ENCODE measurements at places on chromosomes 11 and 22.

- no peak for DNase-seq
These were observed 558.7 kb downstream of the INSC start for GRCh38 chr11:15673408-15673831.

DNA sequence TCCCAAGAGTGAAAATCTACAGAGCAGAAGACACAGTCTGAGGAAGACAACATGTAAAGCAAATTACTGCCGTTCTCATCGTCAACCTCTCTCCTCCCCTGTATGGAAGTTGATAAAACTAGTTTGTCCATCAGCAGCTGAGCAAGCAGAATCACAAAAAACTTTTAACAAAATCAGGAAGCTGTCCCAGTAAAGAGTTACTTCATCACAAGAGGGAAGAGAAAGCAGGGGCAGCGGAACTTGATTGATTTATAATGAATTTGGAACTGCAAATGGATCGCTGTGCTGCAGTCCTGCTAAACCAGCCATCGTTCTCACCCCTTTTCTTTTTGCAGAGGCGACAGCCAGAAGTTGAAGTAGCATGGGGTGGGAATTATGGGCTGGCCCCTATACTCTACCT, 13.7 kb upstream of the UCP3 start:
- DNase-seq, result no peak

GRCh38 chr11:33005175-33005574, 10.5 kb upstream of the DEPDC7 start:
- no peak for DNase-seq

- no peak for DNase-seq
These were observed 183.0 kb downstream of the CEP164 start for GRCh38 chr11:117510646-117511045.

DNA sequence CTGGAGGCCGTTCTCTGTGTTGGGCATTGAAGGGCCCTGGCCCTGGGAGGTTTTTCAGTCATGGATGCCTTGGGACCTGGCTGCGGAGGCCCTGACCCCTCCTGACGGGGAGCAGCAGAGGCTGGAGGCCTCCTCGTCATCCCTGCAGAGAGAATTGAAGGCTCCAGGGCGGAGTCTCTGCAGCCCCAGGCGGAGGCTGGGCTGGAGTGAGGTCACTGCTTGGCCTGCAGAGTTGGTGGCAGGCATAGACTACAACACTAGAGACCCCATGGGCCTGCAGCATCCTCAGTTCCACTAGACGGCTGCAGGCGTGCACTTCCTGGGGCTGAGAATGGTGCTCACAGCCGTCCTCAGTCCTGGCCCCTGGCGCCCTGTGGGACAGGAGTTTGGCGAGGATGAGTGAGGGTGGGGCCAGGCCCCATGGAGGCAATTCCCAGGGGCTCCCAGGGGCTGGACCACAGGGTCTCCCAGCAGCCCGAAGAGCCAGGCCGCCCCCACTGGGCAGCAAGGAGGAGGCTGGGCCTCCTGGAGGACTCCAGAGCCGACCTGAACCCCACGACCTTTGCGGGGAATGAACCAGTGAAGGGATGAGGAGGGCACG, 1194.9 kb downstream of the BRD1 start:
- DNase-seq, result no peak

GRCh38 chr11:76682684-76683083, 12.1 kb upstream of the LRRC32 start:
- no peak for DNase-seq

DNA sequence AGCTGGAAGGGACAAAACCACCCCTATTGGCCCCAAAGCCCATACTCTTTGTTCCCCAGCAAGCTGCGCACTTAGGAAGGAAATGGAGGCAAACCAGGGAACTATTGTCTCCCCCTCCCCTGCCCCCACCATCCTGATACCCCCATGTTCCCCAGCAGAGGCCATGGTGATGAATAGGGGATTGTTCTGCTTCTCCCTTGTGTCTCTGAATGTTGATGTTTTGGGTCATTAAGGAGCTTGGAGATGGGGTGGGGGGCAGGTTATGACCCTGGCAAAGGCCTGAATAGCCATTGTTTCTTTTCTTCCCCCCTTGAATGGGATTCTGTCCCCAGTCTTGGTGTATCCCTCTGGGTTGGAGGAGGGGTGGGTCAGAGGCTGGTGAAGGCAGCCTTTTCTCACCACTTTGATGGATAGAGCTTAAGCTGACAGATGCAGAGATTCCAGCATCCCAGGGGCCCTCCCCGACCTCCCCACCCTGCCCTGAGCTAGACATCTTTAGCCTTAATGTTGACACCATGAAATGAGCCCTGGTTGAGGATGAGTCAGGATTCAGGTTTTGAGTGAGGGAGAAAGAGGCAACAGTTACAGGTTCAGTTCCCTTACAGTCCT, 8.3 kb downstream of the DTX4 start:
- no peak for DNase-seq

DNA sequence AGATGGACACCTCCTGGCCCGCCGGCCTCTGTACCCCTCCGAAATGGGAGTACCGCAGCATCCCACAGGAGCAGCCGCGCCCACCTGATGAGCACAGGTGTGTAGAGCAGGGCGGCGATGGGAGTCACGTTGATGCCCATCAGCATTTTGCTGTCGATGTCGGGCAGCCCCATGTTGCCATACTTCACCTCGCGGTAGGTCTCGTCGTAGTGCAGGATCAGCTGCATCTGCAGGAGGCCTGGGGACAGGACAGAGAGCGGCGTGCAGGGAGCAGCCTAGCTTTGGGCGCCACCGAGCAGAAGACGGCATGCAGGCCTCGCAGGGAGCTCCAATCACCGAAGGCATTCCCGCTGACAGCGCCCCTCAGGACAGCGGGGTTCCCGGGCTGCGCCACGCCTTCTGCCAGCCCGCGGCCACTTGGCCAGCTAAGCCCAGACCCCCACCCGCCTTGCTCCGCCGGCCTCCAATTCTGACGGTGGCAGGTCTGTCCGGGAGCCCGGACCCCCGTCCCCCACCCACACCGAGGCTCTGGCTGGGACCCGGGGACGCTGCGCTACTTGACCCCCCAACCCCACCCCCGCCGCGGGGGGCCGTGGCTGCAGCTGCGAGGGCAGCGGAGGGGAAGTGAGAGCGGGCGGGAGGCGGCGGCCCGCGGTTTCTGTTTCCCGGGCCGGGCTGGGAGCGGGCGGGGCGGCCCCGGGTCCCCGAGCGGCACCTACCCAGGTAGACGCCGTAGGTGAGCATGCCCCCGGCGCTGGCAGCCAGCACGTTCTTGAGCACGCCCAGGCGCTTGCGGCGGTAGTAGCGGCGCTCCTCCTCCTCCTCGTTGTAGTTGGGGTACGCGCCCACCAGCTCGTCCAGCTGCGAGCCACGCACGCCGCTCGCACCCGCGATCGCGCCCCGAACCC, 705 bp downstream of the UNC93B1 start:
- DNase-seq, result no peak

DNA sequence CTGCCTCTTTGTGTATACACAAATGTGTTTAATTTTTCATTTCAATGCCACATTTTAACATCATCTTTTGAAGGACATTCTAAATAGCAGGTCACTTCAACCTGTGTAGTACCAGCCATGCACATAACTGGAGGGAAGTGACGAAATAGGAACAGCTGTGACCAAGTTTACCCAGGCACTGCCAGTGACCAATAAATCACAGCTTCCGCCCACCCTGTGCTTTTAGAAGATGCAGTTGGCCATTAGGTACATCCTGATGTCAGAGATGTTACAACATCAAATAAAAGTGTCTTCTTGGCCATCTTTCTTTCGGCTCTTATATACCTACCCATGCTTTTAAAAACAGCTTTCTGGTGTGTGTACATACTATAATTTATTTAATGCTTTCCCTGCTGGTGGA, 7.8 kb downstream of the LDLRAD3 start:
- no peak for DNase-seq

GRCh38 chr11:123742031-123742723, 717 bp upstream of the ZNF202 start:
- no peak for DNase-seq

- no peak for DNase-seq
These were observed 44.4 kb downstream of the INSC start for GRCh38 chr11:15159085-15159484.

GRCh38 chr22:27129266-27129665, 471.9 kb downstream of the MIAT start:
- DNase-seq, result no peak

DNA sequence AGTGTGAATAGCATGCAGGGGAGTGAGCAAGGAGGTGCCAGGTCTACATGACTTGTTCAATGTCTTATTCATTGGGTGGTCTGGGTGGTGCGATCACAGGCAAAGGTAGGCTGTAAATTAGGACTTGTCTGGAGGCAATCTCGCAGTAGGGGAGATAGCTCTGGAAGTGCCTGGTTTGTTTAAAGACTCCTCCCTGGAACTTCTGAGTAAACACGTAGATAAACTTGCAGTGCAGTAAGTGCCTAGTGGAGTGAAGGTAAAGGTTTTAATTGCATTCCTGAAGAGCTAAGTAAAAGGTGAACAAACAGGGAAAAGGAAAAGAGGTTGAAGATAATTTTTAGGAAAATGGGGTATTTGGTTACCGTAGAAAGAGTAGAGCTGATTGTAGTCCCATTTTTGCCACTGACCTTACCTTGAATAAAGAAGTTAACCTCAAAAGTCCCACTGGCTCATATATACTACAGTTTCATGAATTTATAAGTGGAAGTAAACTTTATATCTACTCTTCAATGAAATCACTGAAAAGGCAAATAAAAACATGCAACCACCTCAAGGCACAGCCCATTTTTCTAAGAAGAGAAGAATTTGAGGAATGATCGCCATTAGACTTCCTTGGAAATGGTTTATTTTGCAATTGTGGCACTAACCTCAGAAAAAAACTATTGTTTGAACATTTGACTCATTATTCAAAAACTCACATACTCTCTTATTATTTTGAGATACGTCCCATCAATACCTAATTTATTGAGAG, 44.3 kb downstream of the AASDHPPT start:
- DNase-seq, result no peak

DNA sequence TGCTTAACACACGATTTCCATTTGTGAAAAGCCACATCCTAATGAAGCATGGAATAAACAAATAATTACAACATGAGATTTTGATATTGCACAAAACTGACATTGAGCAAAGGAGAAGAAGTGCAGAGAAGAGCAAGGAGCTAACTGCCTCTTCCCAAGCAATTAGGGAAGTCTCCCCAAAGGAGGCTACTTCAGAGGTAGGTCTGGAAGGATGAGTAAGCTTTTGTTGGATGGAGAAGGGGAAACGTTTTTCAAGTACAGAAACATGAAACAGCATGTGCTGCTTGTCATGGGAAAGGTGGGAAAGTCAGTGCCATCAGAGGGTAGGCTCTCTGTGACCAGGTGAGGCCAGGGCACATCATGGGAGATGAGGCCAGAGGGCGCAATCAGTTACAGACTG, 132.2 kb upstream of the SESN3 start:
- no peak for DNase-seq

- DNase-seq, result no peak
These were observed 15.3 kb downstream of the CADM1 start for GRCh38 chr11:115488945-115489344.

GRCh38 chr11:131671734-131672133, 301.3 kb downstream of the NTM start:
- DNase-seq, result no peak

- DNase-seq, result no peak
These were observed 11.5 kb downstream of the PKNOX2 start for GRCh38 chr11:125175896-125176575.

- no peak for DNase-seq
These were observed 34.9 kb upstream of the RRAS2 start for GRCh38 chr11:14393889-14394288.

DNA sequence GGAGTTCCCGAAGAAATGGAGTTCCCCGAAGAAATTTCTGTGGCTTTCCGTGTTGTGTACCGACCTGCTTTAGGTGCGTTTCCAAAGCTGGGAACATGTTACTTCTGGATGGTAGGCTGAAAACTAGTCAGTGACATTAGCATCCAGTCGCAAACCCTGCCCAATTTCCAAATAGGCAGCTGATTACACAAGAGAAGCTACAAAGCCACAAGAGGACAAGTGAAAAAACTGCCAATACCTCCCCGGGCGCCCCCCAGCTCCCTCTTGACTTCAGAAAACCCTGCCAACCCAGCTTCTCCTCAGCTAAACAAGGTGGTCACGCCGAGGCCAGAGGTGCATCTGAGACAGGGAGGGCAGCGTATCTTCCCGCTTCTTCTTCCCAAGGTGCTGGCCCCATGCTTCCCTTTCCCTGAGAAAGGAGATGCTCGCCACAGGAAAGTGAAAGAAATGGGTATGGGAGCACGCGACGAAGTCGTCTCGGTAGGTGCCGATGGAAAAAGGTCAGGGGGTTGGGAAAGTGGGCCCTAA, 551 bp downstream of the AGBL2 start:
- DNase-seq, result no peak

- no peak for DNase-seq
These were observed 65.2 kb upstream of the SESN3 start for GRCh38 chr11:95296165-95296564.
